DMS 273 treated with DMSO at 0.1 percent for 48 hours (cell line): ENCODE measurements at places on chromosomes 12 and 14.

DNA sequence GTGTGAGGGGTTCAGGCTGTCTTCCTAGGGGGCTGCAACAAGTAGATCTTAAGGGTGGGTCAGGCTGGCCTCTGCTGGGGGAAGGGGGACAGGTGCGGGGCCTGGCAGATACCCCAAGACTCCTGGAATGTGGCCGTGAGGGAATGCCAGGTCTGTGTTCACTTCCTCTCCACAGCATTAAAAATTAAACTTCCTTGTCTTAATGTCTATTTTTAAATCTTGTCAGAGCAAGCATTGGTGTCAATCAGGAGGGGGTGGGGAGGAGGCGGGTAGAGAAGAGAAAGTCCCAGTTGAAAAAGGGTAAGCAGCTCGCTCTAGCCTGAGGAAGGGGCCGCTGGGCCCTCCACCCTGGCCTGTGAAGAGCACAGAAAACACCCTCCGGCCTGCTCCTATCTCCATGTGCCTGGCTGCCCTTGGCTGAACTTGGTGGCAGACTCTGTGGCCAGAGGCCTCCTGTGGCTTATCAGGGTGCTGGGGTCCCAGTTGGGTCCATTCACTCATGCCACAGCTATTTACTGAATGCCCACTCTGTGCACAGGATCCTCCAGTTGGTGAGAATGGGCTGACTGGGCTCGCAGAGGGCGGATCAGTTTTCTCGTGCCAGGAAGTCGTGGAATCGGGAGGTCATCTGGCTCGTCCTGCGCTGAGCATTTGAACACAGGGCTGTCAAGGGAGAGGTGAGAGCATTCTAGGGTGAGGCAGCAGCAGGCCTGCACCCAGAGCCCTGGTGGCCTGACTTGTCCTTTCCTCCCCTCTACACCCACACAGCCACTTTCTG, 128.8 kb downstream of the TSPAN9 start:
- DNase-seq = no peak

- DNase-seq = peak; percentile 12
Measured at GRCh38 chr12:63826006-63826585, 18.4 kb upstream of the SRGAP1 start.

DNA sequence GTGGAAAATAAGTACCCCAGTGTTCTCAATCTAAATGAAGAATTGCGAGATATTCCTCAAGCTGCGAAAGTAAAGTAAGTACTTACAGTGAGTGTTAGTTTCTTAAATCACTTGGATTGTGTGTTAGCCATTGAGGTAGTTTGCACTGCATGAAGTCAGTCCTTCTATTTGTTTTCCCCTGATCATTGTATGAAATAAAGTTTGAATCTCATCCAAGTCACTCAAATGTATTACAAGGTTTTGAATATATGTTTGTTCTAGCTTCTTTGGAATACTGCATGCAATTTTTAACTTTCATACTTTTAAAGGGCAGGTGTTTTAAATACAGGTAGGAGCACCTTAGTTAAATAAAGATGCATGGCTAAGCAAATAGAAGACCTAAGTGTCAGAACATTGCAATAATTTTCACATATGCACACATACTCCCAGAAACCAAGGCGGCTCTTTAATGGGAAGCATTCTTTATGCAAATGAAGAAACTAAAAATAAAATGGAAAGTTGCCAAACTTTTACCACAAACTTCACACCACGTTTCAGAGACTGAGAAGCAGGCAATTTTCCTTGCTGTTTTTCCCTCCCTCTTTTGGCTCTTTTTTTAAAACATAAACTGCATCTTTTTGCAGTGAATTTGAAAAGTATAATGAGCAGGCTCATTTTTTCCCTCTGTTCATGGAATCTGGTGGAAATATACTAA, 105.6 kb downstream of the GPR135 start:
- DNase-seq = peak; percentile 8

GRCh38 chr12:20377750-20378149, 9.4 kb downstream of the PDE3A start:
- no peak for DNase-seq

DNA sequence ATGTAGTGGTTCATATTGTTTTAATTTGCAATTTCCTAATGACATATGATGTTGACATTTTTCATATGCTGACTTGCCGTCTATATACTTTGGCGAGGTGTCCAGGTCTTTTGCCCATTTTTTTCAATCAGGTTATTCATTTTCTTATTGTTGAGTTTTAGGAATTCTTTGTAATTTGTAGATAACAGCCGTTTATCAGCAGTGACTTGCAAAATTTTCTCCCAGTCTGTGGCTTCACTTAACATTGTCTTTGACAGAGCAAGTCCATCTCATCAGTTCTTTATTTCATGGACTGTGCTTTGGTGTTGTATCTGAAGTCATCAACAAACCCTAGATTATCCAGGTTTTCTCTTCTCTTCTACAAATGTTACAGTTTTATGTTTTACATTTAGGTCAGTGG, 12.6 kb upstream of the KLHDC2 start:
- no peak for DNase-seq

- no peak for DNase-seq
Measured at GRCh38 chr14:59657769-59658168, 81.2 kb upstream of the CCDC175 start.

GRCh38 chr14:71508901-71509300, 423.3 kb upstream of the RGS6 start:
- DNase-seq = no peak

GRCh38 chr14:91516663-91517388, 6.7 kb upstream of the PPP4R3A start:
- DNase-seq = no peak

DNA sequence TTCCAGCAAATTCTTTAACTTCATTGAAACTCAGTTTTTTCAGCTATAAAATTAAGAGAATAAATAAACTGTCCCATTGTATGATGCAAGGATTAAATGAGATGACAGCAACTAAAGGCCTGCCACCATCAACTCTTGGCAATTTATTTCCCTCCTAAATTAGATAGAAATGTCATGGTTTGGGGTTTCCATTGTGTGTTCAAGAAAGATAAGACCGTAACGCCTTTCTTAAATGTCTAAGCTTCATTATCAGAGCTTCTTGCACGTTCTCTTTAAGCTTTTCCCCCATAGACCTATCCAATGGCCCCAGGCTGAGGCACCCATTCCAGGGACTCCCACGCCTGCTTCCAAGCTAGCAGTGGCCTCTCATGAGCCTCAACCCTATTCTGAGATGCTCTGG, 281.9 kb downstream of the CACNA1C start:
- no peak for DNase-seq

- no peak for DNase-seq
Measured at GRCh38 chr14:67757175-67757574, 55.5 kb downstream of the RDH12 start.

DNA sequence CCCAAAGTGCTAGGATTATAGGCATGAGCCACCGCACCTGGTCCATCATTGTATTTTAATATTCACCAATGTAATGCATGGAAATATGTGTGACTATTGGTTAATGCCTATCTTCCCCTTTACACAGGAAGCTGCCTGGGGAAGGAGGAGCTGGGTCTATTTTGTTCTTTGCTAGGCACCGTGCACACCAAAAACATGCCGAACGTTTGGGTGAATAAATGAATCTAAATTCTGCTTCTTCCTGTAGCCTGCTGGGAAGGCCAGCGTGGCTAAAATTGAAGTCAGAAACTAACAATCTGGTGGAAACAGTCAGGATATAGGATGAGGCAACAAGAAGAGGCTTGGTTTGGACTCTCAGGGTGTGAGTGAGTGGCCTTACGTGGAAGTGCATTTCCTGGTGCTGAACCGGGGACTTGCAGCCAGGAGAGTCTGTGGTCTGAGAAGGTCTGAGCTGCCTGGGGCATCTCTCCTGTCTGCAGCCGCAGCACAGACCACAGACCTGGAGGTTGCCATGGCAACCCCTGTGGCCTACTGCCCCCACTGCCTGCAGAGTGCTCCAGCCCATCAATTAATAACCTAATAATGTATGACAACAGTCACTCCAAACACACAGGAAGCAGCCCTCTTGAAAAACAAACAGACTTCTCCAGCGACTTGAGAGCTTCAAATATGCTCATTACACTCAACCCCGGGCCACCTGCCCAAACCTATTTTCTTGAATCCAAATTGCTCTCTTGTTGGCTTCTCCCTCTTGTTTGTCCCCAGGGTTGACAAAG, 5.5 kb upstream of the GPR68 start:
- peak; percentile 34 for DNase-seq

GRCh38 chr12:71439362-71439612, 311 bp upstream of the LGR5 start:
- DNase-seq = no peak

DNA sequence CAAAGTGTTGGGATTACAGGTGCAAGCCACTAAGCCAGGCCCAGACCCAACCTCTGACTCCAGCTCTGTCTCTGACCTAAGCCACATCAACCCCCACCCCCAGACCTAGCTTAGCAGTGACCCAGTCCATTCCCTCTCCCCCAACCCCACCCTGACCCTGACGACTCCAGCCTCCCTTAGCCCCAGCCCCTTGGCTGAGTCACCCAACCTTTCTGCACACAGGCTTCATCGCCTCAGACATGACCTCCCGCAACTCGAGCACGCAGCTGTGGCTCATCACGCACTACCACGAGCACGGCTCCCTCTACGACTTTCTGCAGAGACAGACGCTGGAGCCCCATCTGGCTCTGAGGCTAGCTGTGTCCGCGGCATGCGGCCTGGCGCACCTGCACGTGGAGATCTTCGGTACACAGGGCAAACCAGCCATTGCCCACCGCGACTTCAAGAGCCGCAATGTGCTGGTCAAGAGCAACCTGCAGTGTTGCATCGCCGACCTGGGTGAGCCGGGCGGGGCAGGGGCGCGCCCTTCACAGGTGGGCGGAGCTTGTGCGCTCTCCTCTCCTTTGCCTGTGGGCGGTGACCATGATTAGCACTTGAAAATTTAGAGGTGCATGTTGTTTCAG, 7.8 kb downstream of the ACVRL1 start:
- DNase-seq = no peak

DNA sequence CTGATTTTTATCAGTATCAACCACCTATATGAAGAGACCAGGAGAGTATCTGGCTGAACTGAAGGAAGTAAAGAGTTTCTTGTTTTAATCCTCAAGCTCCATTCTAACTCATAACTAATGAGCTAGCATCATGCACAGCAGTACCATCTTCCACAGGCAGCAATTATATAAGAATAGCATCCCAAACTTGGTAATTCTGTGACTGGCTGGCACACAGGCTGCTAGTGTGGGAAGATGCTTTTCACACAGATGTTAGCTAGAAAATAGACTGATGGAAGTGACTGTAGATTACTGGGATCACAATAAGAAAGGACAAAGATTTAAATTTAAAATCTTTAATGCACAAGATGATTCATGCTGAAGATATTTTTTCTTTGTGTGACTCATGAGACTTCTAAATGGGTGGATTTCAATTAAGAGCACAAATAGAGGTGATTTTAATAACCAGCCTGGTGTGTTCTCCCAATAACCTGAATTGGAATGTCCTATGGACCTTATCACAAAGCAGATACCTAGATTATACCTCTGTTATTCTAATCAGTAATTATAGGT, 417.7 kb upstream of the ATXN7L3B start:
- DNase-seq = no peak

- no peak for DNase-seq
Measured at GRCh38 chr12:122003651-122004611, 17.8 kb upstream of the BCL7A start.

DNA sequence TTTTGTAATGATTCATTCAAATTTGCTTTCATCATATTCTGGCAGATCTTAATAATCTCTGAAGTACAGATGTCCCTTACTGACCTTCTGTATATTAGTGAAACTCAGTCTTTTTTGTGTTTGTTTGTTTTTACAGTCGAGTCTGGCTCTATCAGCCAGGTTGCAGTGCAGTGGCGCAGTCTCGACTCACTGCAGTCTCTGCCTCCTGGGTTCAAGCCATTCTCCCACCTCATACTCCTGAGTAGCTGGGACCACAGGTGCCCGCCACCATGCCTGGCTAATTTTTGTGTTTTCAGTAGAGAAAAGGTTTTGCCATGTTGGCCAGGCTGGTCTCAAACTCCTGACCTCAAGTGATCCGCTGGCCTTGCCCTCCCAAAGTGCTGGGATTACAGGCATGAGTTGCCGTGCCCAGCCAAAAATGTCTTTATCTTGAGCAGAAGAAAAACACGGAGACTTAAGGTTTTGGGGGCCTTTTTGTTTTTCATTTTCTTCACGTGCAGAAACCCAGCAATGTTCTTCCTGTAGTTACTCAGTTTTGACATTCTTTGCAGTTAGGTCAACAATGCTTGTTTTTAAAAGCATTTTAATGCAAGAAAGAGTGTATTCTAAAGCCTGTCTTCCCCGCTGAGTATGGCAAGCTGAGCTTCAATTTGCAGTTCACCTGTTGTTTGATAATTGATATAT, 79.5 kb downstream of the FAR2 start:
- no peak for DNase-seq

DNA sequence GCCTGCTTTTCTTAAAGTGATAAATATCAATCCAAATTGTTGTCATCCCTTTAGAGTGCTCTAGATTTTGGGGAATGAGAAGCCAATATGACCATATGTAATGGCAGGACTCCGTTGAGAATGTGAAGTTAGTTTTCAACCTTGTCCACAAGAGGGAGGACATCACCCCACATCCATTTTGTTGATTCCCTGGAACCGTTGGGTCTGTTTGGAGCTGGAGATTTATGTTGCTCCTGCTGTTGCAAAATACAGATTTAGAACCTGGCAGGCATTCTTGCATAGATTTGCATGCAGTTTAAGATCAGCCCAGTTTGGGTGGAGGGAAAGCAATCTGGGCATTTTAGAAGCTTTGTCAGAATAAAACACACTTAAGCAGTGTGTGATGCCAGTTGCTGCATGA, 620.1 kb downstream of the NRXN3 start:
- DNase-seq = no peak

DNA sequence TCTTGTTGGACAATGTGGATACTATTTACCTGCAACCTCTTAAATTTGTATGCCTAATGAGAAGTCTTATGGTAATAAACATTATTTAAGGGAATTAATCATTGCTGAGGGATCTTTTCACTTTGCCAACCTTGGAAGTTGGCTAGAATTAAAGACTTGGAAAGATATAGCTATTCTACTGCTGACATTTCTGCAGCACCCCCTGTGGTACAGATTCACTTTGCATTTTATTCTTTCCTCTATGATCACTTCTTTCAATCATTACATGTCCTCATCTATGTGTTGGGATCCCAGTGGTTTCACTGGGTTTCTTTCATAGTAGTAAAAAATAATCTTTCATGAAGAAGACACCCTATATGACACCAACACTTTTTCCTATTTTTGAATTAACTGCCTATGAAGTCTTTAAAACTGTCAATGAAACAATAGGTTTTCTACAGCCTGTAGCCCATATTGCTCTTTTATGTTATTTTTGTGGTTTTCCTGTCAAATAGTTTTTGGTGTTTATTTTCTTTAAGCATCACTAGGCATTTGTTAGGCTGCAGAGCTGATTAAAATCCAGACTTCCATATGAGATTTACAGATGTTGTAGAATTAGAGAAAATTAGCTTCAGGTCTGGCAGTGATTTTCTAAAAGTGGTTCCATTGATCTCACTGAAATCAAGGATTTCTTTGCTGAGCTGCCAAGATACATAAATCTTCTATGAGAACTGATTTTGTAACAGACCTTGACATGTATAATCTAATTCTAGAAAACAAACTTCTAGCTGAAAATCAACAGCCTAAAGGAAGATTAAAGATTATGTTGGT, 256.1 kb downstream of the NAV3 start:
- DNase-seq = no peak
